ENCODE measurements at places on chromosomes 11 and 22. TPM values are rescaled to one million over a fixed set of nuclear protein-coding genes. Genes with fewer than 3 reads are reported as not detected.

DNA sequence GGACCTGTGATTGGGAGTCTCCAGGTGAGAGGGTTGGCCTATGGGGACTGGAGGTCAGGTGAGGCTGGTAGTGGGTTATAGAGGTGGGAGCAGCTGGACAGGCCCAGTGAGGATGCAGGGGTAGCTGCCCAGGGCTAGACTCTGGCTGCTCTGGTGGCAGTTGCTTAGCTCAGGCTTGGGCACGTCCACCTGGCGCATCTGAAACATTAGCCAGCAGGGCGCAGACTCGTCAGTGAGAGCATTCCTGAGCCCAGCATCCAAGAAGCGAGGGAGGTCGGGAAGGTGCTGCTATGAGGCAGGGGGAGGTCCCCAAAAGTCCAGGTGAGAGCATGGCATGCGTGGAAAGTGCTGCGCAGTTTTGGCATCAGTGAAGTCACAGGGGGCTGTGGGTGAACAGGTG lies 3.5 kb upstream of the GGT1 start:
- no peak for DNase-seq

DNA sequence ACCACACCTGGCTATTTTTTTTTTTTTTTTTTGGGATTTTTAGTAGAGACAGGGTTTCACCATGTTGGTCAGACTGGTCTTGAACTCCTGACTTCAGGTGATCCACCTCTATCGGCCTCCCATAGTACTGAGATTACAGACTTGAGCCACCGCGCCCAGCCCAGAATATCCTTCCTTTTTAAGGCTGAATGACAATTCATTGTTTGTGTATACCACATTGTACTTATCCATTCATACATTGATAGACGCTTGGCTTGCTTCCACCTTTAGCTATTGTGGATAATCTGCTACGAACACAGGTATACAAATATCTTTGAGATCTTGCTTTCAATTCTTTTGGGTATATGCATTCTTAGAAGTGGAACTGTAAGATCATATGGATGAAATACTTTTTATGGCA lies 10.8 kb upstream of the RASSF10 start:
- no peak for DNase-seq

Gene RIC3
- total RNA-seq, result 10.2 TPM

GRCh38 chr11:65498977-65499712 lies at the start of gene MALAT1:
Gene MALAT1, plus strand, starts transcription at chr11:65499045.
- DNase-seq, result no peak

- no peak for DNase-seq
Measured at GRCh38 chr11:133526790-133527189, 5.5 kb downstream of the OPCML start.

Gene CNGA4
- 0.14 TPM for total RNA-seq
